Activated T-helper 1 cell treated with anti-CD3 and anti-CD28 coated beads, Interleukin-12 subunit alpha, Interleukin-12 subunit beta, Interleukin-2, Interleukin-4 antibody, amounts not matched to agents 30 ng/mL and 10 ng/mL and 1 ng/mL, durations not matched to agents 14 hours and 24 hours and 36 hours (primary cell): ENCODE measurements at places on chromosomes 1 and 21. TPM values are rescaled to one million over a fixed set of nuclear protein-coding genes. Genes with fewer than 3 reads are reported as not detected.

DNA sequence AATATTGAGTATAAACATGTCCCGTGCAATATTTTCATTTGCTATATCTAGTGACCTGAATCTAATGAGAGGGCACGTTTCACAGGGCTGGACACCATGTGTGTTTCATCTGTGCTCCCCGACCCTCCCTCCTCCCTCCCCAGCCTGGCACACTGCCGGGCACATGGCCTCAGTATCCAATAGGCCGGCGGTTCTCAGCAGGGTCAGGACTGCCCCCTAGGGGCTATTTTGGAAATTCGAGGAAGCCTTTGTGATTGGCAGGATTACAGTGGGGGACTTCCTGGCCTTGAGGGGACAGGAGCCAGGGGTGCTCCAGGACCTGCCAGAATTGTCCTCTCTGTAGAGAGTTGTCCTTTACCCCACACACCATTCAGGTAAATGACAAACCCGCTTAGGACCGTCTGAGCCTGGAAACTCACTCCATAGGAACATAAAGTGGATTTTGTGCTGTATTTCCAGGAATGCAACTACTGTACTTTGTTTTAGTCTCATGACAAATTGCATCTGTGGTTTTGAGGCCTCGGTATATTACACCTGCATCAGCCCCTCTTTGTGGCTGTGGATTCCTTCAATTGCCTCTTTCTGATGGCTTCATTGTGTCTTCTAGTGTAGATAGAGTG is 109.5 kb upstream of the SIM2 start:
- peaks cover 1% of the 10 kb centered on the region for H3K27me3 ChIP-seq
- no peak overlapping the region for H3K4me3 ChIP-seq
- H3K27ac ChIP-seq, result no peak overlapping the region
- H3K36me3 ChIP-seq, result no peaks in the 10 kb centered on the region

DNA sequence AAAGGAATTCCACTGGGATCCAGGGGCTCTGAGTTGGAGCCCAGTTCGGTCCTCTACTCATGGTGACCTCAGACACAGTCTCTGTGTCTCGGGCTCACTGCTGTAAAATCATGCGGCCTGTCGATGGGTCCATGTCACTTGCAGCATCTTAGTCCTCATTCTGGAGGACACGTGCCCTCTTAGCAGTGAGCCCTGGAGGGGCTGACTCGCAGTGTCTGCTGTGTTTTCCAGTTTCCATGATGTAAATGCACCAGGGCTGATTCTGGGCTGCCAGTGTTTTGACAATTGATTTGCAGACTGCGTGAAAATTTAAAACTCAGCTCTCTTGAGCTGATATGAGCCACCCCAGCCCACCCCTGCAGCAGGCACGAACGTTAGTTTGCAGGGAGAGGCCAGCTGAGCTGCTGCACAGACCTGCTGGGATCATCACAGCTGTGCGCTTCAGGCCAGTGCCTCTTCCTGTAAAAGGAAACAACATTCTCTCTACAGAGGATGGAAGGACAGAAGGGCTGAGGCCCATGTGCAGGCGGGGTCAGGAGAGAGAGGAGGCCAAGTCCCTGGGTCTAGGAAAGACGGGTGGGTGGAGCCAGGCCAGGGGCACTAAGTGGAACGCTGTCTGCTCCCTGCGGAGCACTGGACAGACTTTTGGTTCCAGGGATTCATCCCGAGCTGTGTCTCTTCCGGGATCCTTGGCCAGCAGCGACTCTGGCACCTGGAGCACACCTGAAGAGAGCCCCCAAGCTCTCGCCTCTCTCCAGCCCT is 42.6 kb downstream of the RSPH1 start:
- no peak for DNase-seq
- H3K4me1 ChIP-seq, result peaks cover 61% of the 10 kb centered on the region
- H3K27me3 ChIP-seq, result no peaks in the 10 kb centered on the region
- peaks cover 11% of the 10 kb centered on the region for H3K36me3 ChIP-seq
- H3K27ac ChIP-seq, result no peak overlapping the region
- no peak overlapping the region for H3K4me3 ChIP-seq

NEGR1 gene
- total RNA-seq, result not detected in 2 replicates

GRCh38 chr1:56572334-56573050 is 6.9 kb downstream of the PLPP3 start:
- peaks cover 7% of the 10 kb centered on the region for H3K27me3 ChIP-seq
- H3K4me1 ChIP-seq, result no peaks in the 10 kb centered on the region
- H3K27ac ChIP-seq, result no peak overlapping the region
- H3K36me3 ChIP-seq, result no peaks in the 10 kb centered on the region
- no peak for DNase-seq
- H3K4me3 ChIP-seq, result no peak overlapping the region

RHD gene
- not detected in 2 replicates for total RNA-seq

- no peak for DNase-seq
- H3K36me3 ChIP-seq, result peaks cover 19% of the 10 kb centered on the region
- peaks cover 56% of the 10 kb centered on the region for H3K4me1 ChIP-seq
- H3K4me3 ChIP-seq, result no peak overlapping the region
- H3K27ac ChIP-seq, result no peak overlapping the region
Measured at GRCh38 chr1:209661071-209661470, 8.8 kb upstream of the LAMB3 start.

APOBEC4 gene
- total RNA-seq, result not detected in 2 replicates

DNA sequence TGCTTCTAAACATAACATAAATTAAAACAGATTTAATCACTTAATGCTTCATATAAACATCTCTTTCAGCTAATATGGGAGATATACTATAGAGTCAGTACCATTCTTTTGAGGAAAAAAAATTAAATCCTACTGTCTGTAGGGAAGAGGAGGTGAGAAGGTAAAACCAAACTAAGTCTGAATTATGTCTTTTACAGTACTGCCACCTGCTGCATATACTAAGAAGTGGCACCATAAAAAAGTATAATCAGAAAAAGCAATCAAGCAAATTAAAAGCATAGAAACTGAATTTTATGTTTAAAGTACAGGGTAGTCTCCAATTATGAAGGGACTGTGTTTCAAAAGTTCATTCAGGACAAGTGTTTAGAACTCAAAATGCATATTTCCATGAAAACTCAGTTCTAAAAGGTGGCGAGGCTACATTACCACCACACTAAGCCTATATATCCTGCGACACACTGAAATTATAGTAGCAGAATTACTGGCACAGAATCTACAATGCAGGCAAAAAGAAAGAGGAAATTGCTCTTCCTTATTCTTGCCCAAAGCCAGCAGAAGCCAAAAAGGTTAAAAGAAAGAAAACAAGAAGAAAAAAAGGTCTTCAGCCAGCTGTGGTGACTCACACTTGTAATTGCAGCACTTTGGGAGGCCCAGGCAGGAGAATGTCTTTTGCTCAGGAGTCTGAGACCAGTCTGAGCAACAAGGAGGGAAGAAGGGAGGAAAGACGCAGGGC is 9.0 kb downstream of the NSL1 start:
- peaks cover 32% of the 10 kb centered on the region for H3K36me3 ChIP-seq
- no peaks in the 10 kb centered on the region for H3K27me3 ChIP-seq
- H3K4me1 ChIP-seq, result peaks cover 4% of the 10 kb centered on the region
- H3K27ac ChIP-seq, result no peak overlapping the region
- H3K4me3 ChIP-seq, result no peak overlapping the region

EDARADD gene
- 56.8 and 57.8 TPM in 2 replicates for total RNA-seq

- DNase-seq, result no peak
- H3K4me3 ChIP-seq, result no peak overlapping the region
- H3K4me1 ChIP-seq, result no peaks in the 10 kb centered on the region
- H3K27ac ChIP-seq, result no peak overlapping the region
- no peaks in the 10 kb centered on the region for H3K36me3 ChIP-seq
Measured at GRCh38 chr21:15255261-15255660, 190.5 kb upstream of the NRIP1 start.

DNA sequence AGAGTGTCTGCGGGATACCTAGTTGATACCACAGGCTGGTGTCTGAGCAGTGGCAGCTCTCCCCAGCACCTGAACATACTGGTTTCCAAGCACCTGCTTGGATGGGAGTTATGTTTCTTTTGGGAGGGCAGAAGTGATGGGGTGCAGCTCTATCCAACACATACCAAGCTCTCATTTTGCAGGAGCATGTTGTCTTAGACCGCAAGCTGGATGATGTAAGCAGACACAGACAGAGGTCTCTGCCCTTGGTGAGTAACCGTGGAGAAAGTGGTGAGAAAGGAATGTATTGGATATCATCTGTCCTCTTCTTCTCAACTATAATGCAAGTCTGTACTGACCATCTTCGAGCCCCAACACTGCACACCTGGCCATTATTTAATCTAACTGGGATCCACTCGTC is 37.4 kb downstream of the ZNF496 start:
- DNase-seq, result no peak
- H3K27me3 ChIP-seq, result peaks cover 1% of the 10 kb centered on the region
- no peaks in the 10 kb centered on the region for H3K4me1 ChIP-seq

DNA sequence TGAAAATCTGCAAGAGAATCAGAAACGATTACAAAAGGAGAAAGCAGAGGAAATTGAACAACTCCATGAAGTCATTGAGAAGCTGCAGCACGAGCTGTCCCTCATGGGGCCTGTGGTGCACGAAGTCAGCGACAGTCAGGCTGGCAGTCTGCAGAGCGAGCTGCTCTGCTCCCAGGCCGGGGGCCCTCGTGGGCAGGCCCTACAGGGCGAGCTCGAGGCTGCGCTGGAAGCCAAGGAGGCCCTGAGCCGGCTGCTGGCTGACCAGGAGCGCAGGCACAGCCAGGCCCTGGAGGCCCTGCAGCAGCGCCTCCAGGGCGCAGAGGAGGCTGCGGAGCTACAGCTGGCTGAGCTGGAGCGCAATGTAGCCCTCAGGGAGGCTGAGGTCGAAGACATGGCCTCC is 47.5 kb upstream of the DIP2A start:
- no peaks in the 10 kb centered on the region for H3K27me3 ChIP-seq
- peaks cover 8% of the 10 kb centered on the region for H3K36me3 ChIP-seq
- no peak for DNase-seq
- no peaks in the 10 kb centered on the region for H3K4me1 ChIP-seq

DNA sequence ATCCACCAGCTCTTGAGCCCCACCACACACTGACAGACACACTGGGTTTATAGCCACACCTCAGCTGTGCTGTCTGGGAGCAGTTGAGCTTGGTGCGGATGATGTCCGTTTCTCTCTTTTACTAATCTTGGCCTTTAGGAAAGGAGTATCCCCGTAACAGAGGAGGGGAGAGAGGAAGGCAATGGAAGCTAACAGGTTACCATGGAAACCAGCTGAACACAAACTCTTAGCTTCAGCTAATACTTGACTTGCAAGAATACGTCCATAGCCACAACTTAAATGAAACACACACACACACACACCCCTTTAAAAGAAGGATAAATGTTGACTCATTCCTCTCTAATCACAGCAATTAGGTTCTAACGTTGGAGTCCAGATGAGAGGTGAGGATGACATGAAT is 28.0 kb upstream of the LRRN2 start:
- no peak overlapping the region for H3K27ac ChIP-seq
- H3K27me3 ChIP-seq, result peaks cover 26% of the 10 kb centered on the region
- no peak overlapping the region for H3K4me3 ChIP-seq
- no peaks in the 10 kb centered on the region for H3K36me3 ChIP-seq
- no peaks in the 10 kb centered on the region for H3K4me1 ChIP-seq
- no peak for DNase-seq

GRCh38 chr1:3879787-3880428 is 20.2 kb downstream of the C1orf174 start:
- H3K27me3 ChIP-seq, result no peaks in the 10 kb centered on the region
- no peak for DNase-seq
- no peak overlapping the region for H3K4me3 ChIP-seq
- peaks cover 33% of the 10 kb centered on the region for H3K36me3 ChIP-seq
- H3K4me1 ChIP-seq, result peaks cover 5% of the 10 kb centered on the region

TSPEAR gene
- not detected in 2 replicates for total RNA-seq

DNA sequence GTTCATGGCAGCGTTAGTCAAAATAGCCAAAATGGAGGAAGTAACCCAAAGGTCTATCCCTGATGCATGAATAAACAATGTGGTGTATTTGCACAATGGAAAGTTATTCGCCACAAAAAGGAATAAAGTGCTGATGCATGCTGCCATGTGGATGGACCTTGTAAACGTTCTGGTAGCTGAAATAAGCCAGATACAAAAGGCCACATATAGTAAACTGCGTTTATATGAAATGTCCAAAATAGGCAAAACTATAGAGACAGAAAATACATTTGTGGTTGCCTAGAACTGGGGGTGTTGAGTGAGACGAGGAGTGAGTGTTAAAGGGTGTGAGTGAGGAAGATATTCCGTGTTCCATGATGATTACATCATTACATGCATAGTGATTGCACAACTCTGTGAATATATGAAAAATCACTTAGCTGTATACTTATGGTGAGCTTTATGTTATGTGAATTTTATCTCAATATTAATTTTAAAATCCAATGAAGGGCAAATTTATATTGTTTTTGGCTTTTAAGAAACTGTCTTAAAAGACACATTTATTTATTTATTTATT is 321.3 kb downstream of the KIF26B start:
- no peaks in the 10 kb centered on the region for H3K36me3 ChIP-seq
- H3K4me1 ChIP-seq, result no peaks in the 10 kb centered on the region
- no peaks in the 10 kb centered on the region for H3K27me3 ChIP-seq
- no peak overlapping the region for H3K4me3 ChIP-seq
- no peak overlapping the region for H3K27ac ChIP-seq
- no peak for DNase-seq

GRCh38 chr1:46041974-46042373 is 90.5 kb downstream of the PIK3R3 start:
- no peak overlapping the region for H3K27ac ChIP-seq
- H3K36me3 ChIP-seq, result no peaks in the 10 kb centered on the region
- no peaks in the 10 kb centered on the region for H3K27me3 ChIP-seq
- no peak overlapping the region for H3K4me3 ChIP-seq

- H3K36me3 ChIP-seq, result no peaks in the 10 kb centered on the region
- H3K4me1 ChIP-seq, result peaks cover 39% of the 10 kb centered on the region
- DNase-seq, result no peak
- H3K4me3 ChIP-seq, result no peak overlapping the region
- no peak overlapping the region for H3K27ac ChIP-seq
- H3K27me3 ChIP-seq, result no peaks in the 10 kb centered on the region
Measured at GRCh38 chr1:212668477-212668876, 31.2 kb downstream of the BATF3 start.

GRCh38 chr1:41791667-41792484 is 126.8 kb downstream of the HIVEP3 start:
- H3K4me1 ChIP-seq, result peaks cover 74% of the 10 kb centered on the region
- peak overlapping the region; percentile 32 for H3K4me3 ChIP-seq
- peak; percentile 11 for DNase-seq
- H3K36me3 ChIP-seq, result peaks cover 18% of the 10 kb centered on the region
- no peaks in the 10 kb centered on the region for H3K27me3 ChIP-seq
- H3K27ac ChIP-seq, result peak overlapping the region; percentile 89
